ENCODE measurements at places on chromosomes 5 and 9.

GRCh38 chr5:151413800-151414199 lies 33.6 kb upstream of the SLC36A1 start:
- no peak for DNase-seq

- no peak for DNase-seq
Observed at GRCh38 chr5:112200131-112200530, 218.9 kb downstream of the EPB41L4A start.

- DNase-seq, result peak; percentile 31
Observed at GRCh38 chr5:146751781-146752401, 126.7 kb downstream of the PPP2R2B start.

GRCh38 chr9:70389188-70389587 lies 25.3 kb downstream of the KLF9 start:
- no peak for DNase-seq

- DNase-seq, result no peak
Observed at GRCh38 chr5:64794053-64794770, 25.5 kb downstream of the CWC27 start.

DNA sequence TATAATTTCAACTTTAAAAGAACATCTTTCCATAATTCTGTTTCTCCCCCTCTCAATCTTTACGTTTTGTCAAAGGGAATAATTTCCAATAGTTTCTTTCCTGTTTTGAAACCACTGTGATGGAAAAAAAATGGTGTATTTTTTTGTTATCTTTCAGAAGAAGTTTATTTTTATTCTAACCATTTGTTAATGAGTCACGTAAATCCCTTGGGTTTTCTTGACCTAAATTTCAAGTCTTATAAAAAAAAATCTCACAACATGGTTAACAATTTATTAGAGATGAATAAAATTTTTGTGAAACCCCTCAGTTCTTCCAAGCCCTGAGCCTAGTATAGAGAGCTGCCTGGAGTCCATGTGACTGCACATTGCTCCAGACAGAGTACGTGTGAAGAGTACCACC lies 106.1 kb upstream of the FBXL17 start:
- no peak for DNase-seq

GRCh38 chr5:68680366-68680765 lies 413.4 kb upstream of the SLC30A5 start:
- DNase-seq, result no peak

DNA sequence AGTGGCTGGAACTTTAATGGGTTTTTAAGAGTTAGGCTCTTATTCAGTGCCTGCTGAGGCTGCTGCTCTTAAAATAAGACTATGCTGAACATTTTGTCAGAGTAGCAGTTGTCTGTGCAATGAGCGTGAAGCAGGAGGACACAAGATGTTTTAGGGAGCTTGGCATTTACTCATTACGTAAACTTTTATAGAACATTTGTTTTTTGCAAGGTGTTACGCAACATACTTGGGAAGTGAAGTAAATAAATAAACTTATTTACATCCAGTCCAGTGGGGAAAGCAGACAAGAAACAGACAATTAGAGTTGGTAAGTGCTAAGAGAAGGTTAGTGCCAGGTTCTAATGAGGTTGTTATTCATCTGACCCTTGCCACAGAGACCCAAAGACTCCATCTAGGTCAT lies 226.0 kb downstream of the HINT1 start:
- no peak for DNase-seq

- no peak for DNase-seq
Observed at GRCh38 chr9:130198501-130199179, 26.4 kb downstream of the NCS1 start.

GRCh38 chr5:95827892-95828246 lies 5.3 kb upstream of the GLRX start:
- no peak for DNase-seq

- DNase-seq, result no peak
Observed at GRCh38 chr9:116405321-116405720, 251.7 kb downstream of the PAPPA start.

DNA sequence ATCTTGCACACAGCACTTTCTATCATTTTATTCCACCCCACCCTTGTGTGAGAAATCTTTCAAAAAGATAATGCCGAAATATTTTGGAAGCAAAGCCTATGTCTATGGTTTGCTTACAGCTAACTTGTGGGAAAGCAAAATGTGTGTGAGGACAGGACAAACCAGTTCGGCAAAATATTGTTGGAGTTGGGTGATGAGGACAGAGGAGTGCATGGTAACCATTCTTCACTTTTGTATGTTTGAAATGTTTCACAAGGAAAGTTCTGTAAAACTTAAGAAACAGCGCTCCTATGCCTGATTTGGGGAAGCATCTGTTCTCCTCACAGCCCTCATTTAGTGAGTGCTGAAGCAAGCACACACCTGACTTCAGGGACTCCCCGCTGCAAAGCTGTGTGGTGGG lies 62.0 kb upstream of the RNF130 start:
- DNase-seq, result no peak

DNA sequence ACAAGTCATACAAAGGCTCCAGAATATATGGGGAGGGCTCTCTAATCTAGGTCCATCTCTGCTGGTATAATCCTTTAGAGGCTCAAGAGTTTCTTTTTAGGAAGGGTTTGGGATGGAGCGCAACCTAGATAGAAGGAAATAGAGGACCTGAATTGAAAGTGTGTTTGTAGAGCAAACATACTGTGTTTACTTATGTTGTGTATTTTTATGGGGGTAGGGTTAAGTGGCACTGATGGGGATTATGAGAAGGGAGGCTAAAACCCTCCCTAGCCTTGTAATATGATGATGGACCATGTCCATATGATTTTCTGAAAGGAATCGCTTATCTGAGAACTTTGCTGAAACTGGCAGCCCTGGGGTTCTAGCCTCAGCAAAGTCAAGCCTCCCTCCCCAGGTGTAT lies 4.4 kb upstream of the ELL2 start:
- no peak for DNase-seq

DNA sequence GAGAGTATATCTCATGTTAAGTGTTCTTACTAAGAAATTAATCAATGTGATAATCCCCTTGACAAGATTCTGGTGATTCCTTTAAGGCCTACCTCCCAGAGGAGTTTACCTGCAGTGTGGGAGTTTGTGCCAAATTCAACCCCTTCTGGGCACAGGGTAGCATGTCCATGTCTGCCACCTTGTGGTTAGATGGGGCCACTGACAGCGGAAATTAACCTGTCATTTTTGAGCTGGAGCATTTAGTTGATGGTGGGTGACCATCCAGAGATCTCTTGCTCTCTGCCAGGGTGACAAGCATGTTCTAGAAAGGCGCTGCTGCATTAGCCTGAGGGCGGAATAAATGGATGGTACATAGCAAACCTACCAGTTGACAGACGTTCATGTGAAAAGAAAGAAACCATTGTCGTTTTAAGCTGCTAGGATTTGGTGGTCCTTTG lies 132.2 kb downstream of the FBXO4 start:
- peak; percentile 2 for DNase-seq

- DNase-seq, result no peak
Observed at GRCh38 chr5:96481867-96482266, 48.8 kb upstream of the PCSK1 start.

DNA sequence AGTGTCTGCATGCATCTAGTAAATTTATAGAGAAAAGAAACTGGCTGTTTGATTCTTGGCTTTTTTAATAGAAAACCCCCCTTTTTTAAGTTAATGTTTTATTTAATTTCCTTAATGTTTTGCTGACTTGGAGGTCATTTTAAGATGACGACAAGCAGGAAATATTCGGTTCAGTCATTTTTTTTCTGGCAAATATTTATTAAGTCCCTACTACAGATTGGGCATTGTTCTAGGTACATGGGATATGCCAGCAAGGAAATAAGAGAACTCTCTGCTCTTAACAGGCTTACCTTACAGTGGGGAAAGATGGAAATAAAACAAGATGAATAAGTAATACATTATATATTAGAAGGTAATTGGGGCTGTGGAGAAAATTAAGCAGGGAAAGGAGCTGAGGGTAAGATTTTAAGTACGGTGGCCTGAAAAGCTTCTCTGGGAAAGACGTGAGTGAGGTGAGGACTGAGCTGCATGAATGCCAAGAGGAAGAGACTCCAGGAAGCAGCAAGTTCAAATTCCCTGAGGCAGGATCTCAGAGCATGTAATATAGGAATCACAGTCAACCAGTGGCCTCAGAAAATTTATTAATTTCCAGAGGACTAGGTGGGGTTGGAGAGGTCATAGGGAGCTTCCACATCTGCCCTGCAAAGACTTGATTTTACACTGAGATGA lies 316.0 kb upstream of the DAP start:
- DNase-seq, result no peak

DNA sequence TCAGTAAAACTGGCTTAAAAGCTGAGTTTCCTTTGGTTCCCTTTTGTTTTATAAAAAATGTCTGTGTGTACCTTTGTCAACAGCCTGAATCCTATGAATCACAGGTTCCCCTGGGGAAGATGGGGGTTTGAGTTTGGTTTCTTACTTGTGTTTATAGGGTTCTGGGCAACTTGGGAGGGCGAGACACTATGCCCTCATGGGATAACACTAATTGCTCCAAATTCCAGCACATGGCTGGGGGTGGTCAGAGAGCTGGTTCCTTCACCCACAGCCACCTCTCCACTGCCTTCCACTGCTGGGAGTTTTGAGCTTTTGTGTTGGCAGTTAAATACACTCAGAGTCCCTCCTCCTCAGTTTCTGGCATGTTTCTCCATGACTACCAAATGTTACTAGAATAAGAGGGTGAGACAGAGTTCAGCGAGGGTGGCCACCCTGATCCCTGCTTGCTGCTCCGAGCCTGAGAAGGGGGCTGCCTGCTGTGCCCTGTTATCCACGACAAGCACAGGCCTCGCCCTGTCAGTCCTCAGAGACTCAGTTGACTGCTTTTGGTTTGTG lies 83.0 kb upstream of the EPB41L4B start:
- DNase-seq, result no peak

- no peak for DNase-seq
Observed at GRCh38 chr5:118705959-118706667, 282.2 kb downstream of the DTWD2 start.

GRCh38 chr9:137604345-137605086 lies 970 bp upstream of the ARRDC1 start:
- DNase-seq, result no peak

DNA sequence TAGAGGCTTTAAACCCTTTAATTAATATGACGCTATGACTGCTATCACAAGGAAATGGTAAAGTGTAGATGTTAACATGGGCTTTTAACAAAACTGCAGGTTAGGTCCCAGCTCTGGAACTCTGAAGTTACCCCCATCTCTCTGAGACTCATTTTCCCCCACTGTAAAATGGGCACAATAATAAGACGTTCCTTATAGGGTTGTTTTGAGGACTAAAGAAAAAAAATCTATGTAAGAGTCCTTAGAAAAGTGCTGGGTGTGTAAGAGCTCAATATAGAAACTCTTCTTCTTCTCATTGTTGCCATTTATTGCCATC lies 45.8 kb upstream of the STK32A start:
- DNase-seq, result no peak

DNA sequence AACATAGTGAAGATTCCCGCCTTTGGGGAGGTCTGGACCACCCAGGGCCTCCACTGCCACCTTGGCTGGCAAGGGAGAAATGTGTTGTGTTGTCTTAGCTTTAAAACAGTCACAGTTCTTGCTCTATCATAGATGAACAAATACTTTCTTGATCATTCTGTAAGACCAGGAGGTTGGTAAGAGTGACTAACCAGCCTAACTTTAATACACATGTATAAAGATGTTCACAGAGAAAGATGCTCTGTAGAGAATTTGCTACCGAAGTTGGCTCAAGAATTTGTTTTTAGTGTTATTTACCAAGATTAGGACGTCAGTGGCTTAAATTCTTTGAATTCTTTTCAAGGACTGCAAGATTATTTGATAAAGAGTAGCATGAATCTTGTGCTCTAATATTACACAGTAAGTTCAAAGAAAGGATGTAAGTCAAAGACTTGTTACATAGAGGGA lies 28.4 kb downstream of the GLRX start:
- no peak for DNase-seq

DNA sequence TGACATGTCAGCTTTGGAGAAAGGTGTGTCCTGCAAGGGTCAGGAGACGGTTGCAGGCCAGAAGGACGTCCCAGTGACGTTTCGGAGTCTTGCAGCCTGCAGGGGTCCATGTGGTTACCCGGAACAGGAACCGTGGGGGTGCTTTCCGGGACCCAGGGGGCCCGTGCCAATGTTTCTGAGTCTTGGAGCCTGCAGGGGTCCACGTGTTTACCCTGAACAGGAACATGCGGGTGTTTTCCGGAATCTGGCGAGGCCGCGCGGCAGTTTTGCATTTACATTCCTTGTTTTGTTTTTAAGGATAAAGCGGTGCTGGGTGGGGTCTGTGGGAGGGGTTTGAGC lies 30.6 kb downstream of the NKD2 start:
- no peak for DNase-seq

DNA sequence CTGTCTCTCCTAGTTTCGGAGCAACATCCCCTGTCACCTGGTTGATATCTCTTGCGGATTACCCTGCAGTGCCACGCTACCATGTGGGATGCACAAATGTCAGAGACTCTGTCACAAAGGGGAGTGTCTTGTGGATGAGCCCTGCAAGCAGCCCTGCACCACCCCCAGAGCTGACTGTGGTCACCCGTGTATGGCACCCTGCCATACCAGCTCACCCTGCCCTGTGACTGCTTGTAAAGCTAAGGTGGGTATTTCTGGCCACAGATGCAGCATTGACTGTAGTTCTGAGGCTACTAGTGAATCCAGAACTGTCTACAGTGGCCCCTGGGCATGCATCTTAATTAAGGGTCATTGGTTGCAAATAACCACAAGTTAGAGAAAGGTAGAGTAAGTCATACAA lies 50.8 kb downstream of the AQP7 start:
- no peak for DNase-seq

- DNase-seq, result no peak
Observed at GRCh38 chr9:34989946-34990635, 546 bp downstream of the DNAJB5 start.

DNA sequence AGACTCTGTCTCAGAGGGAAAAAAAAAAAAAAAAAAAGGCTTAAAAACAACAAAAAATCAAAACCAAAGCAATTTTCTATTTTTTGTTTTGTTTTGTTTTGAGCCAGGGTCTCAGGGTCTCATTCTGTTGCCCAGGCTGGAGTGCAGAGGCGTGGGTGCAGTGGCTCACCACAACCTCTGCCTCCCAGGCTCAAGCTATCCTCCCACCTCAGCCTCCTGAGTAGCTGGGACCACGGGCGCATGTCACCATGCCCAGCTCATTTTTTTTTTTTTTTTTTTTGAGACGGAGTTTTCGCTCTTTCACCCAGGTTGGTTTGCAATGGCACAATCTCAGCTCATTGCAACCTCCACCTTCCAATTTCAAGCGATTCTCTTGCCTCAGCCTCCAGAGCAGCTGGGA lies 5.7 kb downstream of the STK10 start:
- DNase-seq, result no peak

- no peak for DNase-seq
Observed at GRCh38 chr9:127694890-127695720, 11.7 kb upstream of the CFAP157 start.

DNA sequence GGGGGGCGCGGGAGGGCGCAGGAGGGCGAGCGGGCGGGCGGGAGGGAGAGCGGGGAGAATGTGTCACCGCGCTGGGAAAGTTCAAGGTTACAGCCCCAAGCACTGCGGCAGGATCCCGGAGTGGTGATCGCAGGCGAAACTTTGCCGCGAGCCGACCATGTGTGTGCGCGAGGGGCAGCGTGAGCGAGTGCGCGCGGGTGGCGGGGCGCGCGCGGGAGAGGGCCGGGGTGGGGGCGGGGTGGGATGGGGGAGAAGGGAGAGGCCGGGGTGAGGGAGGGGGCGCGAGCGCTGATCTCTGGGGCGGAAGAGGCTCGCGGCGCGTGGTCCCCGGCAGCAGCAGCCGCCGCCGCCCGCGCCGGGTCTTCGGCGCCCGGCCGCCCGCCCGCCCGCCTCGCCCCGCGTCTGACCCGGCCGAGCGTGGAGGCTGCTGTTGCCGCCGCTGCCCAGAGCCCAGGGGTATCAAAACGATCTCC lies at the start of gene NFIB:
Gene NFIB, minus strand, starts transcription at position 191 of the 473 bp plus-strand sequence. CDS start 630 bp downstream, outside the sequence.
- no peak for DNase-seq

- DNase-seq, result no peak
Observed at GRCh38 chr5:105581988-105582690, 2019.5 kb upstream of the NUDT12 start.

Measured in stimulated activated CD8-positive, alpha-beta memory T cell treated with anti-CD3 and anti-CD28 coated beads, Interleukin-7, amount 100 ng/mL, for 1 hour (primary cell).